Dermis lymphatic vessel endothelial cell (primary cell): ENCODE measurements at places on chromosomes 12 and 14. TPM values are rescaled to one million over a fixed set of nuclear protein-coding genes. Genes with fewer than 3 reads are reported as not detected.

Gene BHLHE41
- 0.09 and 0.11 TPM in 2 replicates for total RNA-seq

Gene RAB15
- total RNA-seq, result 4.8 and 8.2 TPM in 2 replicates

Gene DAO
- total RNA-seq, result not detected in 2 replicates

Gene SPIC
- not detected in 2 replicates for total RNA-seq

Gene GPRC5D
- total RNA-seq, result not detected in 2 replicates

Gene SERPINA12
- not detected in 2 replicates for total RNA-seq

Gene SLCO1C1
- not detected in 2 replicates for total RNA-seq

Gene TEX52
- total RNA-seq, result under 0.01 TPM in 1 of 2 replicates, not detected in the other

Gene PLA2G1B
- total RNA-seq, result not detected in 2 replicates

Gene APOF
- not detected in 2 replicates for total RNA-seq

Gene ALDH1L2
- total RNA-seq, result 0.34 and 0.87 TPM in 2 replicates

Gene ALDH2
- 136 and 170 TPM in 2 replicates for total RNA-seq
